SK-MEL-5 (cell line): ENCODE measurements at places on chromosomes 11 and 22.

DNA sequence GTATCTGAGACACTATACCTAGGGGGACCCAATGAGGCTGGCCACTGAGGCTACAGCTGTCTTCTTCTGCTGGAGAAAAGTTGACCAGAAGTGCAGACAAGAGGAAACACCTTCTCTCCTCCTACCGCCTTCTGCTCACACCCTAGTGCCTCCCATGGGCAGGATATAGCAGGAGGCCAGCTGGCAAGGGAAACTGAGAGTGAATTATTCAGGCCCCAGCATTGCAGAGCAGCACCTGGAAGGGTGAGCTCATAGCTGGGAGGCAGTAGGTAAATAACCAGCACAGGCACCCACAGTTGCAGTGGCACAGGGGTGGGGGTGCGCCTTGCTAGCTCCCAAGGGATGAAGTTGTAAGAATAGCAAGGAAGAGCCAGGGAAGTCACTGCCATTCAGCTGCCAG, 267.4 kb upstream of the NCAM1 start:
- no peak for DNase-seq

GRCh38 chr11:4677948-4678347, 19.7 kb downstream of the OR51E2 start:
- DNase-seq = no peak

- DNase-seq = no peak
Observed at GRCh38 chr11:44654596-44654995, 72.2 kb upstream of the TSPAN18 start.

GRCh38 chr11:62127426-62127825, 3.6 kb downstream of the INCENP start:
- DNase-seq = no peak
